Colonic mucosa (tissue), 4 donors: ENCODE measurements at places on chromosomes 12 and 14. TPM values are rescaled to one million over a fixed set of nuclear protein-coding genes. Genes with fewer than 3 reads are reported as not detected.

DNA sequence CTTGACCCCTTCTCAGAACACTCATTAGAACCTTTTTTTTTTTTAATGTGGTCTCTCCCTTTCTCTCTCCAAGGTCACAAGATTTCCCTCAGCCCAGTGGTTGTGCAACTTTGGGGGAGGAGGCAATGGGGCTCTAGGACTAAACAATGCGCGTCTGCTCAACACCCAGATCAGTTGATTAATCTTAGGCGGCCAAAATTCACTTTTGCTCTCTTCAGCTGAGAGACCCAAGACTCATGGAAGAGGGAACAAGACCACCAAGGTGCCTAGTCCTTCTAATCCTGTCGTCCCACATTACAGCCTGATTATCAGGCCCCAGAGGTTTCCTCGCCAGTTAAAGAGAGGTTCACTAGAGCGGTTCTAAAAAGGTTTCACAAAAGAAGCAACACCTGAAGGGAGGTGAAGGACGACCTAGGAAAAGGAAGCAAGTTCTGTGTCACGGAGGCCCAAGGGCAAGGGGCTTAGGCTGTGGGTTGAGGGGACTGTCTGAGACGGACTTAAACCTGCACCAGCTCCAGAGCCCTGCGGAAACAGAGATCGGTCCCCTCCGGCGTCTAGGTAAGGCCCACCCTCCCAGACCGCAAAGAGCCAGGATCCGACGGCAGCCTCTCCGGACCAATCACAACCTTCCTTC is 824 bp upstream of the TARBP2 start:
- DNase-seq: peak; percentile 62

DNA sequence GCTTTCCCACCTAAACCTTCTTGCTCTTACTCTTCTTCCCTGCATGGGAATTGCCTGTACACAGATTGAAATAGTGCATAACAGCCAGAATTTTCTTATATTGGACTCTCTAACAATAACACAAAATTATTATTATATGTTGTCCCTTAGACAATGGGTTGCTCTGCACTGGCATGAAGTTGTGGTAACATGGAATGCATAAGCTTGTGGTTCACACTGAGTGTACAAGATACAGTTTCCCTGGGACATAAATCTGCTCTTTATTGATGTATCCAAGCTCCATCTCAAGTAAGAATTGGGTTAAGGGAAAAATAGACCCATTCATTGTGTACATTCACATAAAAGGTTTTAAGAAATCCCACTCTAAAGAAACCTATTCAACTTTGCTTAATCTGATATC is 114.4 kb upstream of the NTF3 start:
- no peak for DNase-seq

DNA sequence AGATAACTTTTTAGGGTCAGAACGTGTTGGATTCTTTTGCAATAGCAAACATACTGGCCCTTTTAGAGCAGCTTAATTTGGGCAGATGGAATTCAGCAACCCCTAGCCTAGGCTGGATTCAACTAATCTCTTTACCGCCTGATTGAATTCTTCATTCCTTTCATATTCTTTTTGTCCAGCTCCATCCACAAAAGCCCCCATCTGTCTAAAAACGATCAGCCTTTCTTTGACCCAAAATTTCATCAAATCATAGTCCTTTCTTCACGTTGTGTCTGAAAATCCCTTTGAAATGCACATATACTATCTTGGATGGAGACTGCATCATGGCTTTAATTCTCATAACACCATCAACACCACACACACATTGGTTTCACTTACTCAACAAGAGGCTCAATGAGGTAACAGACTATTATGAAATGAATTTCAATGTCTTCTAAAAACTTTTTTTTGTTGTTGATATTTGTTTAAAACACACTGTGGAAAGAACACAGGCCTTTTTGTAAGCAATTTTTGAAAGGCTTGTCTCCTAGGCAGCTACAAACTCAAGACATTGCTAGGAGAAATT is 128.0 kb upstream of the EEA1 start:
- no peak for DNase-seq

DNA sequence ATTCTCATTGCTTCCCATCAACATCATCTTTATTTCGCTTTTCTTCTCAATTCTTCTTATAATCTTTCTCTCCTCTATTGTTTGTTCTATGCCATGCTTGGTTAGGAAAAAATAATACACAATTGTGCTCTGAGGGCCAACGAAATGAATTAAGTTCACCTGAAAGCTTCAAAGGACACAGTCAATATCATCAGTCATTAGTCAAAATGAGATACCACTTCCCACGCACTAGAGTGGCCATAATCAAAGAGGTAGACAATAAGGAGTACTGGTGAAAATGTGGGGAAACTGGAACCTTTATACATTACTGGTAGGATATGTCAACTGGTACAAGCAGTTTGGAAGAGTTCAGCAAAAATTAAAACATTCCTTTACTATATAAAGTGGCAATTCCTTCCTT is 91.5 kb downstream of the TMTC1 start:
- DNase-seq: no peak

GRCh38 chr14:61557262-61557661 is 138.1 kb upstream of the HIF1A start:
- no peak for DNase-seq

DNA sequence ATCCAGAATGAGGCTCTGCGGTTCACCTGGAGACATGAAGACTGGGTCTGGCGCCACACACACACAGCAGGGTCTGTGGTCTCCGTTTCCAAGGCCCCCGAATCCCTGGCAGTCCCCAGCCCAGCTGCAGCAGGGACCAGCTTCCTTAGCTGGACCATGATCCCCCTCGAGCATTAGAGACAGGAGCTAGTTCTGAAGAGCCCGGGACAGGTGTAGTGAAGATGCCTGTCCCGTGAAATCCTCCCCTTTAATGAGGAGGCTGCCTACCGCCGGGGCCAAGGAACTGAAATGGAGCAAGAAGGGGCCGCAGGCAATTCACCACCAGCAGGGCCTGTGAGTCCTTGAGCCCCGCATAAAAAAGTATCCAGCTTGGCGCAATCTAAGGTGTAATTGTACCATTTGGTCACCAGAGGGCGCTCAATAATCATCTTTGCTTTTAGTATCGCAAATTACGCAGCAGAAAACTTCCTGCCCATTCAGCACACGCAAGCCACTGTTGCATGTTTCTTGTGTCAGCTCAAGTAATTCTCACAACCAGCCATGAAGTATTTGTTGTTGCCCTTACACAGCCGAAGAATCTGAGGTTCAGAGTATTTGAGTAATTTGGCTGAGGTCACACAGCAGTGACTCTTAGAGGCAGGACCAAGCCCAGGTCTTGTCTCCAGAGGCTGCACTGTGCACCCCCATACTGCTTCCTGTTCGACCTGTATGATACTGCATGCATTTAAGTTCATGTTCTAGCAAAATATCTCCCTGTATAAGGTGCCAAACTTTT is 54.3 kb upstream of the PPP2R5C start:
- peak; percentile 68 for DNase-seq

DNA sequence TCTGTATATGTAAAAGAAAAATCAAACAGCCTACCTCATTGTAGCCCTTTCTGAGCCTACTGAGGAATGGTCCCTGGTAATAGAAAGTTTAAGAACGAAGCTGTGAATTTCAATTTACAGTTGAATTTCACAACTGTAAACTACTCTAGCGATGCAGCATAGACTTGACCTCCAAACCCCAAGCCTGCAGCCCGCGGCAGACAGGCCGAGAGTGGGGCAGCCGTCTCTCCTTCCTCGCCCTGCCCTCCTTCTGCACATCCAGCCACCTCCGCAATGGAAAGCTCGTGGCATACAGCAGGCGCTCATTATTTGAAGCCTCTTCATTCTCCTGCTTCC is 15.3 kb downstream of the RNASE2 start:
- DNase-seq: no peak

- DNase-seq: no peak
Measured at GRCh38 chr12:131830914-131831571, 2.9 kb downstream of the MMP17 start.

Gene UNC79
- 0.21 TPM for total RNA-seq

Gene SCNN1A
- 158 TPM for total RNA-seq

Gene GPRC5D
- total RNA-seq: 0.27 TPM
